ENCODE measurements at places on chromosomes 16 and 17.
A peak's percentile ranks its signal among the peaks of the same experiment; 100 is the strongest.

DNA sequence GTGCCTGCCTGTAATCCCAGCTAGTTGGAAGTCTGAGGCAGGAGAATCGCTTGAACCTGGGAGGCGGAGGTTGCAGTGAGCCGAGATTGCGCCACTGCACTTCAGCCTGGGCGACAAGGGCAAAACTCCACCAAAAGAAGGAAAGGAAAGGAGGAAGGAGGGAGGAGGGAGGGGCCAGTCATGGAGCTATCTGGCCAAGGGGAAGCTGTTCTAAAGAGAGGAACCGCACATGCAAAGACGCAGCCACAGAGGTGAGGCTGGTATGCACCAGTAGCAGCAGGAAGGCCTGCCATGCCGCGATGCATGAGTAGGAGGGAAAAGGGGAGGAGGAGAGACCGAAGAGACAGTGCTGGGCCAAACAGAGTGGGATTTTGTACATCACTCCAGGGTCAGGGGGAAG lies 35.9 kb downstream of the HSBP1 start:
- no peak for DNase-seq

GRCh38 chr16:88734361-88734728 lies 28.0 kb downstream of the CTU2 start:
- no peak for DNase-seq

DNA sequence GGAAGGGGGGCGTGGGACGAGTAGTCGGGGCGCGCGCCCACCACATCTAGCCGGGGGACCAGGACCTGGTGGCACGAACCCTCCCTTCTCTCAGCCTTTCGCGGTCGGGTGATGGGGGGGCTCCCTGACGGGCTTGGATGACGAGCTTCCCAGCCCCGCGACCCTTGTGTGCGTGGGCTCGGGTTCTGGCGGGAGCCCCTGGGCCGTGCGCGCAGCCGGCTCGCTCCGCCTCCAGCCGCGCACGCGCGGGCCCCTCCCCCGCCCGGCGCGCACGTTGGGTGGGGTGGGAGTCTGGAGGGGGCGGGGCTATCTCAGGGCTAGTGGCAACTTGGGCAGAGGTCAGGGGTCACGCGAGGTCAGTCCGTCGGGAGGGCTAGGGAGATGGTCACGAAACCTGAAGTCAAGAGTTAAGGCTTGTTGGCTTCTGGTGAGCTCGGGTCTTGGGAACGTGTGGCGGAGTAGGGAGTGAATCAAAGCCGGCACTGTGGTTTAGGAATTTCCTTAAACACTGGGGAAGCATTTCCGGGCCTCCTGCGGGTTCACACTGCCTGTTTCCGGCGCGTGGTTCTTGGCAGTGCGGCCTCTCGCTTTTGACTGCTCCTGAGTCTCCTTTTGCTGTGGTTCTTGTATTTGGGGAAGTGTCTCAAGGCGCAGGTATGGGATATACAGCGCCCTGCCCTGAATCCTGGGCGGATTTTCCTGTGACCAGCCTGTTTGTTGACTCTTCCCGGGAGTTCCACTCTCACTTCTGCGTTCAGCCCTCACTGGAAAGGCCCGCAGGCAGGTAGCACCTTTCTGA lies at the start of gene SRCAP:
Gene SRCAP (plus strand): TSS at position 356 of the 799 bp plus-strand sequence. CDS start 1,654 bp downstream, outside the sequence.
- peak; percentile 88 for DNase-seq

DNA sequence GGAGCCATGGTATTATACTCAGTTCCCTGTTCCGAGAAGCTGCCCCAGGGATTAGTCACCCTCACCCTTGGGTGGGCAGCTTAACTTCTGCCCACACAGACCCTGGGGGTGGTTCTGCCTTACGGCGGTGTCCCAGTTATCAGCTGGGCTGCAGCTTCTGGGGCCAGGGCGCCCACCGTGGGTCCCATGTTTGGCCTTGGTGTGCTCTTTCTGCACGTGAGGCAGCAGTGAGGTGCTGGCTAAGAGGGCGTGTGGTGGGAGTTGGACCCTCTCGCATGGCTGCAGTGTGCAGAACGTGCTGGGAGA lies 46.7 kb downstream of the RAB11FIP3 start:
- DNase-seq: no peak

DNA sequence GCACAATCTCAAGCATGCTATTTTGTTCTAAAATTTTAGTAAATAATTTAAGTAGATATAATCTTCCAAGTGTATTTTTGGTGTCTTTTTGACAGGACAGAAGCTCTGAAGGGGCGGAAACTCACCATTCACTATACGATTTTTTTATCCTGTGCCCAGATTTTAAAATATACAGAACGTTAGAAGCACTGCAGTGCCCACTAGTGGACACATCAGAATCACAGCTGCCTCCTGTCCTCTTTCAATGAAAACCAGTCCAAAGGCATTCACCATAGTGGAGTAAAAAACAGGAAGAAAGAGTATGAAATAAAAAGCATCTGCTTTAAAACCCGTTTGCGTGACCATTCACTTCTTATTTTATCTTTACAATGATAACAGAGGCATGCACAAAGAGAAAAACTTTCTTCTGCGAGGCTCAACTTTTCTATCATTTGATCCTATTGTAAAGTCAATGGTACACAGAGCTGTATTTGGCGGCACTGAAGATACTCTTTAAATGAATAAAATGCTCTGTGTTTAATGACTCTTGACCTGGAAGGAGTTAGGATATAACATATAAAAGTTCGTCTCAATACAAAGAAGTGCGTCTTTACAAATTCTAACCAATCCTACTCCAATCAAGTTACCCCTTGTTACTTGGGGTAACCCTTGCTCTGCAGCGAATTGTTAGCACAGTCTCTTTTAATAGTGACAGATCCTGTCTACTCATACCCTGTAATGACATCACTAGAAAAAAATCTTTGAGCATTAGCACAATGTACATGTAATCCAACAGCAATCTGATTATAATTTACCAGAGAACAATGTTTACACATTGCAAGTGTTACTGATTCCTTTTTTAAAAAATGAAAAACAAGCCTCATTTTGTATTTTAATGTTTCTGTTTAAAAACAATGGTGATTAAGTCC lies 339.8 kb upstream of the PSMD7 start:
- DNase-seq: no peak

DNA sequence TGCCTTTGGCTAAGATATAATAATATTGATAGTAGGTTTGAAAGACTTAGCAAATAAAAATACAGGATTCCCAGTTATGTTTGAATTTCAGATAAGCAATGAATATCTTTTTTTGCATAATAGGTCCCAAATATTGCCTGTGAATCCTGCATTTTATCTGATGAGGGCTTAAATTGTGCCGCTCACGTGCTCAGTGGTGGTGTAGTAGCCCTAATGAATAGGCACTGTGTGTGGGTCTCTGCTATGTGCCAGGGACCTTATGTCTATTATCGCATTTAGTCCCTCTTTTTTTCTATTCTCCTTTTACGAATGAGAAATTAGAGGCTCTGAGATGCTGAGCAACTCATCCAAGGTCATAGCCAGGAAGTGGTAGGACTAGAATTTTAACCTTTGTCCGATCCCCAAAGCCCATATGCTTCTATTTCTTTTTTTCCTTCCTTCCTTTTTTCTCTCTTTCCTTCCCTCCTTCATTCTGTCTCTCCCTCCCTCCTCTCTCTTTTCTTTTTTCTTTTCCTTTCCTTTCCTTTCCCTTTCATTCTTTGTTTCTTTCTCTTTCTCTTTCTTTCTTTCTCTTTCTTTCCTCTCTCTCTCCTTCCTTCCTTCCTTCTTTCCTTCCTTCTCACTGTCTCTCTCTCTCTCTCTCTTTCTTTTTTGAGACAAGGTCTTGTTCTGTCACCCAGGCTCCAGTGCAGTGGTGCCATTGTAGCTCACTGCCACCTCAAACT lies 47.2 kb downstream of the RGS9 start:
- DNase-seq: no peak

DNA sequence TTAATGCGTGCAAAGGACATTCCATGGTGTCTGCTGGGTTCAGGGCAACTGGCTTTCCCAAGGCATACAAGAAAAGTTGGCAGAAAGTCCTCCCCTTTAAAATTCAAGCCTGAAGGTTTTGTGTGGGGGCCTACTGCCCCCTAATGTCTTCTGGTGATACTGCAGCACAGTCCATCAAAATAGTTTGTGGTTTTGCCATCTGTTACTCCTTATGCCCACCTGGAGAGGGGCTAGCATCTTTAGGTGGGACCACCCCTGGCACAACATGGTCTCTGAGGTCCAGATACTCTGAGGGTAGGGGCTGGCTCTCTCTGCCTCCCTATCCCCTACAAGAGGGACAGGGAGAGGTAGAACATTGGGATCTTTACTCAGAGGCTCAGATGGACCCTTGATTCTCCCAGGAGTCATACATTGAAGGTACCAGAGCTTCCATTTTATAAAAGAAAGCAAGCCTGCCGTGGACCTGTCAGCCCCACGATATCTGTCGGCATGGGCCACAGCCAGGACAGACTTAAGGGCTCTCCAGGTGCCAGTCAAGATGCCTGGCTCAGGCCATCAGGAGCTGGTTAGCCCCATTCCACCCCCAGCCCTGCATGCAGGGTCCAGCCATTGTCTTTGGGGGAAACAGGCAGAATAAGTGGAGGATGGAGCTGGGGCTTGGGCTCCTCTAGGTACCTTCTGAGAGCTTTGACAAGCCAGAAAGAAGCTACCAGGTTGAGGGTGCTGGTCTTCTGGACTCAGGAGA lies 6.3 kb downstream of the ESRP2 start:
- peak; percentile 36 for DNase-seq

- DNase-seq: no peak
These were observed 1.7 kb downstream of the ATP6V0A1 start for GRCh38 chr17:42460371-42460770.

GRCh38 chr17:52158450-52159042 lies at the start of gene CA10:
CA10 (minus strand) TSS chr17:52158714.
- no peak for DNase-seq

GRCh38 chr17:29874931-29875596 lies 55.0 kb downstream of the SSH2 start:
- no peak for DNase-seq

GRCh38 chr17:71251951-71252350 lies 868.9 kb upstream of the SOX9 start:
- no peak for DNase-seq

DNA sequence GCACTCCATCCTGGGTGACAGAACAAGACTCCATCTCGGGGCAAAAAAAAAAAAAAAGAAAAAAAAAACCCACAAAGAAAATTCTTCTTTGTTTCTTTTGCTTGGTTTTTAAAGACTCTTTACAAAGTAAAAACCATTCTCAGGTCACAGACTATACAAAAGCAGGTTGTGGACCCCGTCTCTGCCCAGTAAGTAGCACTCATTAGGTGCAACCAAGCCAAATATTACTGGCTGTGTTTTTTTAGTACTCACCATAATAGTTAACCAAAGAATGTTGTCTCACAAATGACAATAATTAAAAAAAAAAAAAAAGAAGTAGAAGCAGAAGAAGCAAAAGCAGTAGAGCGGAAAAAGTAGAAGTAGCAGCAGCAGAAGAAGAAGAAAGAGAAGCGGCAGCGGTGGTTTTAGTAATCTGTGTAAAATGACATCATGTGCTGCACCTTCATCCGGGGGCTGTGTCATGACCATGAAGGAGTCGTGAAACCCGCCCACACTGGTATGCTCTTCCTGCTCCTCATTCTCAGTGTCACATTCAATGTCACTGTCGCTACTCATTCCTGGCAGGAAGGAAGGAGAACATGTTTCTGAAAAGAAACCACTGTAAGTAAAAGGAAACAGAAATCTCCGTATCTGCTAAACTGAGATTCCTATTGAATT lies 105.4 kb downstream of the TRIM37 start:
- peak; percentile 84 for DNase-seq

- DNase-seq: no peak
These were observed 40.9 kb downstream of the TK2 start for GRCh38 chr16:66508914-66509496.

DNA sequence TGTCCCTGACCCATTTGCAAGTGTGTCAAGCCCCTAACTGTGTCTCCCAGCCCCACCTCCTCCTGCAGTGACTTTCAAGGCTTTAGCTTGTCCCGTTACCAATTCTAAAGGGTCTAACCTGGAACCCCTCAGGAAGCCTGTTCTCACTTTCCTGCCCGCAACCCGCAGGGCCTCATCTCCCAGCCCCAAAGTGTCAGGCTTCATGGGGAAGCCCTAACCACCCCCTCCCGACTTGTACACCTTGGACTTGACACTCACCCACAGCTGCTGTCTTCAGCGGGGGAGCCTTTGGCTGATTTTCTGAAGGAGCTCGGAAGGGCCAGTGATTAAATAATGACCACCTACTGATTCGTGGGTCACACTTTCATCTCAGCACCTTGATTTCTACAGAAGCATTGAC lies 33.1 kb downstream of the NLRC5 start:
- no peak for DNase-seq

GRCh38 chr16:65098916-65099315 lies 22.9 kb downstream of the CDH11 start:
- DNase-seq: no peak

- DNase-seq: no peak
These were observed 19.4 kb upstream of the SDK2 start for GRCh38 chr17:73663614-73664013.

DNA sequence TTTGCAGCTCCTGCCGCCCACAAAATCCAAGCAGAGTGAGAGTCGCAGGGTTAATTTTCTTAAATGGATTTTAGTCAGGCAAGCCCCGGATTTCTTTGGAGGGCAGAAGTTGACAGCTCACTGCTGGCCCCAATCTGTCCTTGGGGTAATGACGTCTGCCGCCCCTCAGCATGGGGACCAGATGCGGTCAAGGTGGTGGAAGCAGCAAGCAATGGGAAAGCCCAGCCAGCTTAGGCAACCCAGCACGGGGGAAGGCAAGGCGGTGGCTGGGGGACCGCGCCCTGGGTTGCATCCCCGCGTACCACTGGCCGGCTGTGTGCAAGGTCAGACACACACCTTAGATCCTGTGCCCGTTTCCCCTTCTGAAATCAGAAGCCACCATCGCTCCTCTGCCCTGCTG lies 321.7 kb downstream of the C16orf95 start:
- DNase-seq: no peak

DNA sequence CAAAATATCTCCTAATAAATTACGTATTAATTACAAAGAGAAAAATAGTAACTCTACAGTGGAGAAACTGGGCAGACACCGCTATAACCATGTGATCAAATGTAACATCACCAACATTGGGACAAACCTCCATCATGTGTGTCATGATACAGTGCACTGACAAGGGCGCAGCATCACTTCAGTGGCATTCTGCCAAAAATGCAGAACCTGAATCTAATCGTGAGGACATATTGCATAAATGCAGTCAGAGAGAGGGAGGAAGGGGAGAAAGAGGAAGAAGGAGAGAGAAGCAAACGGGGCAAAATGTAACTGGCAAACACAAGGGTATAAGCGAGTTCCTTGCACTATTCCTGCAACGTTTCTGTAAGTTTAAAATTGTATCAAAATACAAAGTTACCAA lies 74.2 kb upstream of the MARCHF10 start:
- no peak for DNase-seq

- no peak for DNase-seq
These were observed 148.2 kb downstream of the SNX29 start for GRCh38 chr16:12124742-12125141.

GRCh38 chr16:2783581-2784357 lies 3.6 kb downstream of the PRSS33 start:
- DNase-seq: no peak

- no peak for DNase-seq
These were observed 24.7 kb upstream of the KIFC3 start for GRCh38 chr16:57826706-57827625.

All from T-helper 2 cell treated with Interferon-gamma antibody and Interleukin-4, amounts not matched to agents 5 μg/mL and 100 μg/mL, for 36 hours (primary cell).